ENCODE measurements at places on chromosomes 7 and 10.
A peak's percentile ranks its signal among the peaks of the same experiment; 100 is the strongest.

GRCh38 chr10:66180581-66181318 is 745.1 kb upstream of the LRRTM3 start:
- DNase-seq, result peak; percentile 61

- DNase-seq, result no peak
These were observed 22.2 kb downstream of the RGS10 start for GRCh38 chr10:119520283-119520682.

DNA sequence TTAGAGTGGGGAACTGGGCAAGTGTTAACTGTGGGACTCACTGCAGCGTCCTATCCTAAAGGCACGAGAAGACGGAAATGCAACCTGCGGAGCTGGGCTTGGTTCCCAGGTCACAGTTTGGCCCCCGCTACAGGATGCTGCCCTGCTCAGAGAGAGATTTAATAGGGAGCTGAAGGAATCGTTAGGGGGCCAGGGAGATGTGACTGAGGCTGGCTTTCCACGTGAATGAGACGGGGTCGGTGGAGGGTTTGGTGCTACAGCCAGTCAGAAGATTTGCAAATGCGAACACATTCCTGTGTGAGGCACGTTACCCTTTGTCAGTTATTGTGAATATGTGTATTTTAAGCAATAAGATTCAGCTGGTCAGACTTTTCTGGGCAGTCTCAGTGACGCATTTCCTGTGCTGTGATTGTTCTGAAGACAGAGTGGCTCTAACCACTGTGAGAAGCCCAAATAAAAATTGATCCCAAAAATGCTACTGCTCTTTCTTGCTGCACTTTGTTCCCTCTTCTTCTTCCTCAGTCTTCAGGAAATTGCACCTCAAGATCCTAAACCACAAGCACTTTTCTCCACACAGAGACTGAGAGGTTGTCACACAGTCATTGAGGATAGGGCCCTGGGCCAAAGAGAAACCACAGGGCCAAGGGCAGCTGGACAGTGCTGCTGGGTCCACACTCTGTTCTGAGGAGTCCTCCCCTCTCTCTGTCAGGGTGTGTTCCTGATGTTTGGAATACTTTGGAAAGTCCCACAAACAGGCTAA is 21.2 kb downstream of the CYP17A1 start:
- no peak for DNase-seq

DNA sequence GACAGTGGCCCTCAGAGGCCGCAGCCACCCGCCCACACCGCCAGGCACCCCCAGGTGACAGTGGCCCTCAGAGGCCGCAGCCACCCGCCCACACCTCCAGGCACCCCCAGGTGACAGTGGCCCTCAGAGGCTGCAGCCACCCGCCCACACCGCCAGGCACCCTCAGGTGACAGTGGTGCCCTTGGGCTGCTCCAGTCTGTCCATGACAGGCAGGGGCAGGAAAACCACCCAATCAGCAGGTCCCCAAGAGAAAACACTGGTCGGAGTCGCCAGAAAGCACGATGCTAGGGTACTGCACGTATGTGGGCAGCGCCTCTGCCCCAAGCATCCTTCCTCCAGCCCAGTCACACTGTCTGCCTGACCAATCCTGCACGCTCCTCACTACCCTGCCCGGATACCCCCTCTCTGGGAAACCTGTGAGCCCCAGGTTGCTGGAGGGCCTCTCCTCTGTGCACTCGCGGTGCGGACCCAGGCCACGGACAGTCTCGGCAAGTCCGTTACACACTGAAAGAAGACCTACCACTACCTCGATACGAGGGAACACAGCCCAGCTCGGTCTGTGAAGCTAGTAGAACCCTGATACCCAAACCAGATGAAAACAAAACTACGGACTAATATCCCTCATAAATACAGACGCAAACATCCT is 11.7 kb upstream of the GPR146 start:
- no peak for DNase-seq

DNA sequence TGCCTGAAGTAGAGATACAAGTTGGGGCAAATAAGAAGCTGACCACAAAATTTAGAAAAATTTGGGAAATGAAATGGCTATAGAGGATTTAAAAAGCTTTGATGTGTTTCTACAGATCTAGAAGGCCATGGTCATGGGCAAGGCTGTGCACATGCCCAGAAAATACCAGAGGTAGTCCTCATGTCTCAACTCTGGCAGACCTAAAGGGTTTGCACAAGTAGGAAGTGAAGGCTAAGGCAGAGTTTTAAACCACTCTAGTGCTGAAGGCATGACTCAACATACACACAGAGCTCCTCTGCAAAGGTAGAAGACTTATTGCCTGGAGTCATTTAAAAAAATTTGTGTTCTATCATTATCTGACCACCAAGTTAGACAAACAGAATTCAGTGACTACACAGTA is 364.6 kb downstream of the CCSER2 start:
- DNase-seq, result no peak

- DNase-seq, result no peak
These were observed 140.6 kb downstream of the FAM53B start for GRCh38 chr10:124603376-124604213.

DNA sequence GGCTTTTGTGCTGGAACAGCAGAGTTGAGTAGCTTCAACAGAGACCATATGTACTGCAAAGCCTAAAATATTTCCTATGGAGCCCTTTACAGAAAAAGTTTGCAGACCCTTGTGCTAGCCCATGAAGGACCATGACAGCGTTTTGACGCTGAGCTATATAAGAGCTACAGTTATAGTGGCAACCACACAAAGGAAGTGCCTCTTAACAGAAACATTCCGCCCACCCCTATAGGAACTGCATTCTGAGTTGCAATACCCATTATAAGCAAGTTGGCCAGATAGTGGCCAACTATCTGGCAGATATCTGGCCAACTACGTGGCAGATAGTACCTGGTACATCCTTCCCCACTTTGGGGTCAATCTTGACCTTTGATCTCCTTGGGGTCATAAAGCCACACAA is 47.5 kb upstream of the DMBT1 start:
- no peak for DNase-seq

DNA sequence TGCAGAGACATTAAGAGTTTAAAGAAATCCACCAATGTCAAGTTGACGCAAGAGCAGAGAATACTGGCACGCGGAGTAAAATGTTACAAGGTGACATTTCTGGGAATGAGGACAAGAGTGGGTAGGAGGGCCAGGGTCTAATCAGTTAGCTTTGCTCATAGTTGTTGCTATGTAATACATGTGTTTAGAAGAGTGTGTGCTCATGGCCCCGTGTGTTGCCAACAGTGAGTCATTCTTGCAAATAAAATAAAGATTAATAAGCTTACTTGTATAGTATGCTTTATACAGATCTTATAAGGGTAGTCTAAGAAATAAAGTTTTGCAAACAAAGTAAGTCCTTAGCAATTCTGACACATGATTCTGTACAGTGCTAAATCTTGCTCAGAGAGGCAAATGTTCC is 64.5 kb downstream of the DNMBP start:
- no peak for DNase-seq

GRCh38 chr7:32206987-32207386 is 136.8 kb upstream of the PDE1C start:
- DNase-seq, result no peak

GRCh38 chr10:65313406-65313805 is 1612.4 kb upstream of the LRRTM3 start:
- DNase-seq, result no peak

DNA sequence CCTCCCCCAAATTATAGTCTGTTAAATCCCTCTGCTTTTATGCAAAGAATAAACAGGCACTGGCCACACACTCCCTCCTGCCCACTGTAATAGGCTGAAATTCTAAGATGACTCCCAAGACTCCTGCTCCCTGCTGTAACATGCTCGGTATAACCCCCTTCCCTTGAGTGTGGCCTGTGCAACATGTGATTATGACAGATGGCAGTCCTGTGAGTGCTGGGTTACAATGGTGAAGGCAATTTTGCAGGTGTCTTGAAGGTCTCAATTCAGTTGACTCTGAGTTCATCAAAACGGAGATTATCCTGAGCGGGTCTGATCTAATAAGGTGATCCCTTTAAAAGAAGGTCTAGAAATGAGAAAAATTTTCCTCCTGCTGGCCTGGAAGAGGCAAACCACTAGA is 55.9 kb downstream of the CREB3L2 start:
- no peak for DNase-seq

DNA sequence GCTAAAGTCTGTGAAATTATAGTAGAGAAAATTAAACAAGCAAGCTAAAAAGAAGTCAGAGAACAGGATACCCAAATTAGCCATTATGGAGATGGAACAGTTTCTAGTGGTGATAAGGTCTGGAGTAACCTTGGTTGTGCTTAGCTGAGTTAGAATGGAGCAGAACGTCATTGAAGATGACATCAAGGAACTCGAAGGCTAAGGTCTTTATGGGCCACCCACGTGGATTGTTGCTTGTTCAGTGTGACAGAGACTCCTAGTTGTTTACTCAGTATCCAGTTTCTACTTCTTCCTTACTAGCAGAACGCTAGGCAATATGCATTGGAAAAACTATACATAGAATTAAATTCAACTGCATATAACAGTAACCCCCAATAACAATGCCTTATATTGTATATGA is 39.7 kb downstream of the AHCYL2 start:
- no peak for DNase-seq

- DNase-seq, result peak; percentile 70
These were observed 5.6 kb downstream of the CDC123 start for GRCh38 chr10:12201543-12201942.

DNA sequence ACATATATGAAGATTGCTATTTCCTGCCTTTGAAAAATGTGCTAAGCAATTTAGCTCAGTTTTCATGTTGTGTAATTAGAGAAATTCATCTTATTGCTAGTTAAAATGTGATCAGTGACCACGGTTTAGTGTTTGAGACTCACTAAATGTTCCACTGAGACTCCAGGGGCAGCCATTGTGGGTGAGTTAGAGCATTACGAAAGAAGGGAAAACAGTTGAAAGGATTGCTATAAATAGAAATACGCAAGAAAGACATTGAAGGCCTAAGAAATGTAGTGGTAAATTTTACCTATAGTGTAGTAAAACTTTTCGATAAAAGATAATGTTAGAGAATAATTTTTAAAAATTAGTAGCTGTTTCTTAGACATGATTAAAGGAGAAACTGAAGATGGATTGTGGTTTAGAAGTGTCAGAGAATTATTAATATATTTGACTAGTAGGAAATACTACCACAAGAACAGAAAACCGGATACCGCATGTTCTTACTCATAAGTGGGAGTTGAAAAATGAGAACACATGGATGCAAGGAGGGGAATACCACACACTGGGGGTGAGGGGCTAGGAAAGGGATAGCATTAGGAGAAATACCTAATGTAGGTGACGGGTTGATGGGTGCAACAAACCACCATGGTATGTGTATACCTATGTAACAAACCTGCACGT is 394.5 kb downstream of the SEMA3D start:
- no peak for DNase-seq

DNA sequence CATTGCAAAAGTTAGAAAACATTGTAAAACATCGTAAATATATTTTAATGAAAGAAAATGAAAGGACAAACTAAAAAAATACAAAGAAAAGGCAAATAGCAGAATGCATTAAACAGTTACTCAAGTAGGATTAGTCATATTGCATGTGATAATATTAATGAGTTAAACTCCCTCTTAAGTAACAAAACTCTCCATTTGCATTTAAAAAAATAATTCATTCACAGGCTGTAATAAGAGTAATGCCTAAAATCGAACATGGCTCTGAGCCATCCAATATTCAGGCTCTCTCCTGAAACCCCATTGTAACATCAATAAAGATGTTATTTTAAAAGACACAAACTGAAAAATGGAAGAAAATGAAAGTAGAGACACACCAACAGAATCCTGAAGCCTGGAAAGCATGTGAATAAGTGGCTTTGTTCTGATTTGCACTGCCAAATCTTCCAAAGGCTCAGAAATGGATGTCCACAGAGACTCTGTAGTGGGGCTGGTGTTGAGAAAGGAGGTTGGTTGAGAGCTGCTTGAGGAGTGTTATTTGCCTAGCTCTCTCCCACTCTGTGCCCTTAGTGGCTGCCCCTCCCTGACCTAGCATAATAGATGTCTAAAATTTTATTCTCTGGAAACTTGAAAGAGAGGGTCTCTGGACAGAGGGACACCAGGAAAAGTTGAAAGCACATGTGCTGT is 268.3 kb upstream of the MEOX2 start:
- no peak for DNase-seq

DNA sequence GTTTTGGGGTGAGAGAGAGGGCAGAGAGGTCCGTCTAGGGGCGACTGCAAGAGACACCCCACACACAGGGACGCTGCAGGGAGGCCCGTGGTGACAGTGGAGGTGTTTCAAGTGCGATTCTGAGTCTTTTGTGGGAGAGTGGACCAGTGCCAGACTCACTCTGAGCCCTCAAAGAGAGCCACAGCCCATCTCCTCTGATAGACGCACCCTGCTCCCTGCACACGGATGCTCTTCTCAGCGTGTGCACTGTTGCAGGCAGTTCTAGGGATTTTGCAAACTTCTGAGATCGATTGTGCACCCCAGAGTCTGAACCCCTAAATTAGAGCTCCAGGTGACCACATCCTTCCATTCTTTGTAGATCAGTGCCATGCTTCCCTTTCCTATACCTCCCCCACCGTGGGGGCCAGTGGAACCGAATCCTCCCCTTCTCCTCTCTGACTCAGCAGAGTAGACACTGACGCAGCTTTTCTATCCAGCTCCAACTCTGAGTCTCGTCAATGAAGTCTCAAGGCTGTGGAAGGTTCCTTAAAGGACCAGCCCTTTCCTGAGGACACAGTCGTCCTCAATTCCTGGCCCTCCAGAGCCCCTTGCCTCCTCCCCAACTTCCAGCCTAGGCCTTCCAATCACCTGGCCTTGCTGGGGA is 83.8 kb downstream of the TMEM130 start:
- DNase-seq, result no peak

GRCh38 chr7:128210036-128210347 is 31.1 kb upstream of the LEP start:
- DNase-seq, result no peak

DNA sequence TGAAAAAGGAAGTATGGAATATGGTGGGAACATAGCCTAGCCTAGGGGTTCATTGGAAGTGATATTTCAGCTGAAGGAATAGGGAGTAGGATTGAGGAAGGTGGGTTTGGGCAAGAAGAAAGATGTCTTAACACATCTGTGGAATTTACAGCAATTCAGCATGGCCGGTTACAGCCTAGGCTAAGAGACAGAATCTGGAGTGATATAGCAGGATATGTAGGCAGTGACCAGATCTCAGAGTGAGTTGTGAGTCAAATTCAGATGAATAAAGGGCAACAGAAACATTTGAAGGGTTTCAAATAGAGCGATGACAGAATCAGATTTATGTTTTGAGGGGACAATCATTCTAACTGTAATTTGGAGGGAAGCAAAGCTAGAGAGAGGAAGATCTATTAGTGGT is 199.0 kb upstream of the PRPS1L1 start:
- no peak for DNase-seq

GRCh38 chr7:31047313-31048146 is 4.6 kb upstream of the ADCYAP1R1 start:
- no peak for DNase-seq

- no peak for DNase-seq
These were observed 93.3 kb downstream of the BMS1 start for GRCh38 chr10:42875798-42876341.
